ENCODE measurements at places on chromosomes 11 and 22. TPM values are rescaled to one million over a fixed set of nuclear protein-coding genes. Genes with fewer than 3 reads are reported as not detected.

DNA sequence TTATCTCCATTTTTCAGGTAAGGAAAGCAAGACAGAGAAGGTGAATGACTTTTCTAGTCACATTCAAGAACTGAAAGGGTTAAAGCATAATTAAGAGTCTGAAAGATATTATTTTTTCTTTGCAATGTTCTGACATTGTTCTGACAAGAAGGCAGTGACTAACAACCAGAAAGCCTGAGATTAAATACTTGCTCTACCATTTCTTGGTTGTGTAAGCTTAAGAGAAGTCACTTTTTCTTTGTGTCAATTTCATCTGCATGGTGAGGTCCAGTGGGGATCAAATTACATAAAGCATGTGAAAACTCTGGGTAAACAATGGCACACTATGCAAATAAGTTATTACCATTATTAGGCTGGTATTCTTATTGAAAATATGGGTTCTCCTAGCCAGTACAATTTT lies 73.7 kb downstream of the PHF21A start:
- DNase-seq: peak; percentile 10

DNA sequence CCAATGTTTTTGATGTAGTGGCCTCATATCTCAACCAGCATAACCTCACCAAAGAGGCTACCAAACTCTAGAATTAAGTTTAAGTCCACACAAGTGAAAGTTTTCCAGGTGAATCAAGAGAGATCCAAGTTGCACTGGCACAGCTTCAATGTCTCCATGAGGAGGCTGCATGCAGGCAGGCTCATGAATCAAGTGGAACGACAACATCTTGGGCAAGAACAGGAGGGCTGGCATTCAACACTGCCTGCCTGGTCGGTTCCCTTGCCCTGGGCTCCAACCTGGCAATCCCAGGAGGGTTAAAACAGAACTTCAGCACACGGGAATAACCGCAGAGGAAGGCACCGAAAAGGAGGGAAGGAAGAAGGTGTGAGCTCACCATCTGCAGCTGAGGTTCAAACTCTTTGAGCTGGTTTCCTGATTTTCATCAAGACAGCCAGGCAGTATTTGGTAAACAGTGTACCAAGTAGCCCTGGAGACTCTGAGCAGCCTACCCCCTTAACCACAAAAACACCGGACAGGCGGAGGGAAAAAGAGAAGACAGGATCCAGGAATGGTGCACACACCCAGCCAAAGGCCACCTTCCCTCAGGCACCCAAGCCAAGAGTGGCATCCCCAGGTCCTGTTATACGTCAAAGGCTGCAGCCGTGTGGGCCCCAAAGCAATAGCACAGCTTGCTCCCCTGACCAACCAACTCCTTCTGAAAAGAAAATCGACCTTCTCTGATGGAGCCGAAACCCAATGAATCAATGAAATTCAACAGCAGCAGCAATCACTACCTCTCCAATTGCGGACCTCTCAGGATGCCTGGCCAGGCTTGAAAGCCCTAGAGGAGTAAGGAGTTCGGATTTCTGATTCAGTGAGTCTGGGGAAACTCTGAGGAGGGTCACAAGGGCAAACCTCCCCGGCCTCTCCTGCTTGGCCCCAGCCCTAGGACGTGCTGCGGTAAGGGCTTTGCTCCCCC lies 1.3 kb downstream of the PACSIN2 start:
- DNase-seq: peak; percentile 89

The FBXO3 gene
- 46.1 TPM for total RNA-seq

The LDLRAD3 gene
- 12.1 TPM for total RNA-seq

GRCh38 chr11:7635137-7635536 lies 38.2 kb downstream of the CYB5R2 start:
- no peak for DNase-seq

- no peak for DNase-seq
Observed at GRCh38 chr11:63767267-63767564, 1.4 kb downstream of the ZFTA start.

The UBQLN3 gene
- total RNA-seq: not detected

GRCh38 chr11:23404225-23405160 lies 544.2 kb upstream of the CCDC179 start:
- no peak for DNase-seq

DNA sequence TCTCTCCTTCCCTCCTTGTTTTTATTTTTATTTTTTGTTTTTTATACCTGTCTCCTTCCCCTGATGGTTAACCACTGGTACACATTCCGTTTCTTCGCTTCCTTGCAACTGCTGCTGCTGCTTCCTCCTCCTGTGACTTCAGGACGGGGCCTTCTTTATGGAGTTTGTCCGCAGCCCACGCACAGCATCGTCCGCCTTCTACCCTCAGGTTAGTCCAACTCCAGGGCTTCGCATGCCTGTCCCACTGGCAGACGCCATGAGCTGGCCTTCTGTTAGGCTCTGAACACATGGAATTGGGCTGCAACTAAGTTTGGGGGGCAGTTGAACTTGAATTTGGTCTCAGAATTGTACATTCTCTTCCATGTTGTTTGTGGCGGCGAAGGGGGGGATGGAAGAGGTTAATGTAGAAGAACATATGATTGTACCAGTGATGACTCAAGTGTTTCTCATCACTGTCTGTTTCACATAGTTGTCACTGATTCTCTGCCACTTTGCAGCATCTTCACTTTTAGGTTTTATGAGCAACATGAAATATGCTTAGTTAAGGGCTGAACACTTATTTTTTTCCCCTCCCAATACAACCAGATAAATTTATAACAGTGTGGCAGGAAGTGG lies 83.0 kb upstream of the YWHAH start:
- no peak for DNase-seq

- DNase-seq: peak; percentile 85
Observed at GRCh38 chr22:32050678-32051515, 7.8 kb downstream of the SLC5A1 start.

DNA sequence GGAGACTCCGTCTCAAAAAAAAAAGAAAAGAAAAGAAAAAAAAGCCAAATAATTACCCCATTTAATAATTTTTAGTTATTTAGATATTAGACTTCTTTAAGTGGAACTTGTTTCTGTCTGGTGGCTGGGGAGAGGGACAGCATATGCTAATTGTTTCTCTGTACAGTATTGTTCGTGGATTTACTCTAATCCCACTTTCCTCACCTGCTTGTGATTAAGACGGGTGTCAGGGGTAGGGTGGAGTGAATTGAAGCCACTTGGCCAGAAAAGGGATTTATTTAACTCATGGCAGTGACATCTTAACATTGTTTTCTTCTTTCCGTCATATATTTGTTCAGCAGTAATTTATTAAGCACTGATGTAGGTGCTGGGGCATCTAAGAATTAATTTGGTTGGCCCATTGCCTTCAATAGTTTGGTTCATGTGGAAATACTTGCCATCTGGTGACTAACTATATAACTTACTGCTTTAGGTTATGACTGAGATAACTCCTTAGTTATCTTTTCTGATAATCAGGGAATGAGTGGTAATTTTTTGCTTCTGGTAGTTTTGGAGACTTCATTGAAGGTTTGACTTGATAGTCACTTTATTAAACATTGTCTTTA lies 4.6 kb downstream of the TNRC6B start:
- no peak for DNase-seq

The MAJIN gene
- not detected for total RNA-seq

DNA sequence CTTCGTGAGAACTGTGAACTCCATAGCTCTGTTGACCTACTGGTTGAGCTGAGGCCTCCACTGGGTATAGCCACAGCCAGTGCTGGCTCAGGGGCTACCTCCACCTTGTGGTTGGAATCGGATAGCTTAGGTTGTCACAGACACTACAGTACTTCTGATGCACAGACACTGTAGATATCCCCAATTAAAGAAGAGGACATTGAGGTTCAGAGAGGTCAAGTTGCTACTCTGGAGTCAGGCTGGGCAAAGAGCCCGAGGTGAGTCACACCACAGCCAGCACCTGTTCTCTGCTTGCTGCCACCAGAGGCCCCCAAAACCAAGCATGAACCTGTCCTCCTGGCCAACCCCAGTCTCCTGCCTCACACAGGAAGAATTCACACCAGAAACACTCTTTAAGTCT lies 5.4 kb downstream of the UFD1 start:
- DNase-seq: peak; percentile 44

DNA sequence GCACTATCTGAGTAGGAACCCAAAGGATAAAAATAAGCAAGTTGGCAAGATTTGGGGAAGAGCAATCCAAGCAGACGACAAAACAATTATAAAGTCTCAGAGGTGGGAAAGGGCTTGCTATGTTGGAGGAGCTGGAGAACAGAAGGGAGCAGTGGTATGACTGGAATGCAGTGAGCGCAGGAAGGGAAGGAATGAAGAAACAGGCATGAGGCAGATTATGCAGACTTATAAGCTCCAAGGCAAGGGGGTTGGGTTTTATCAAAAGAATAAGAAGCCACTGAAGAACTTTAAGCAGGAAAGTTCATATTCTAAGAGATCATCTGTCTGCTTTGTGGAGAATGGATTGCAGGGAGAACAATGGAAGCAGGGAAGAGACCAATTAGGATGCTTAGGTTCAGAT lies 31.7 kb downstream of the PGM2L1 start:
- DNase-seq: peak; percentile 77

DNA sequence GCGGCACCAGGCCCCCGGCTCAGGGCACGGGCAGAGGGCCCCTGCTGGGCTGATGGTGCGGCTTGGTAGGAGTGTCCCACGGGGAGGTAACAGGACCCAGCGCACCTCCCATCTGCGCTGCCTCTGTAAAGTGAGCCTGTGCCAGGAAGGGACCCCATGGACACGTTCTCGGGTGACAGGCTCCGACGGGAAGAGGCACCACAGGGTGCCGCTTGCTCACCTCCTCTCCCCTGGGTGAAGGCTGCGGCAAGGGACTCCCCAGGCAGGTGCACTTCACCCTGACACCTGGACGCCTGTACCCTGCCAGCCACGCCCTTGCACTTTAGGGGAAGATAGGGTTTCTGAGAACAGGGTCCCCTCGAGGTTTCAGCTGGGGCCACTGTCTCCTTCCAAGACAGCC lies 48.1 kb downstream of the SHANK2 start:
- no peak for DNase-seq

- no peak for DNase-seq
Observed at GRCh38 chr11:76699451-76700091, 29.0 kb upstream of the LRRC32 start.

The MYO18B gene
- total RNA-seq: not detected

DNA sequence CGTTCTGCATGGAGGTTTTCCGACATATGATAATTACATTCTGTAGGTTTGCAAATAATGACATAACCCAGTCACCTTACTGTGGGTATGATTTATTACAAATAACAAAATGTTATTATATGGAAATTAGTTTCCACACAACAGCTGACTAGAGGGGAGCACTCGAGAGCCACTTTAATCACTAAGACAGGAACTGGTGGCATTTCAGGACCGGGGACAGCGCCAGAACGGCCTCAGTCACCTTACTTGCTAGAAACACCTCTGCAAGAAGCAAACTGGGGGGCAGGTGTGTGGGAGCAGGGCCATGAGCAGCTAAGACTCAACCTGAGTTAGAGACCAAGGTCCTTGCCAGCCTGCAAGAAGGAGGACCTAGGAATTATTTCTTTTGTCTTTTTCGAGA lies 199.9 kb downstream of the DSCAML1 start:
- DNase-seq: peak; percentile 32

DNA sequence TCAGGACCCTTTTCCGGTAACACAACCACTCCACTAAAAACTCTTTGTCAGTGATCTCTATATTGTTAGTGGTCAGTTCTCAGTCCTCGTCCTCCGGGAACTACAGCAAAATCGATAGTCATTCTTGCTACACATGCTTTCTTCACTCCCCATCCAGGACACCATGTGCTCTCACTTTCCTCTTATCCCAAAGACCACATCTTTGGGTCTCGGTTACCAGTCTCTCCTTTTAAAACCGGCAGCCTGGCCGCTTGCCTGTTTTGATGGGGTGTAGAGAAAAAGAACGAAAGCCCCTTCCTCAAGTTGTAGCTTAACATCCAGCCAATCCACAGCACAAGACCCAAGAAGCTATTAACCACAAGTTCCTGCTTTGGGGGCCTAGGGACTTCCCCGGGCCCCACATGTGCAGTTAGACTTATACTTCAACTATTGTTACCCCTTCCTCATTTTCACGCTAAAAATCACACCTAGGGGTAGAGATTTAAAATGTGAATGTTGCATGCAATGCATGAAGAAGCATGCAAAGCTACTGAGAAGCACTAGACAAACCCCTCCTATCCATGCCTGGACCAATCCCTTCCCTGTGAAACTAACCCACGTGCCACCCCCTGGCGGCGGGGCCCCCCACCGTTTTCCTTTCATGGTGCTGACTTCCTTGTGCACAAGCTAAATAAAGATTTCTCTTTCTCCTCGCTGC lies 1.5 kb upstream of the TOLLIP start:
- no peak for DNase-seq

- peak; percentile 85 for DNase-seq
Observed at GRCh38 chr22:44523981-44524759, 26.1 kb upstream of the RTL6 start.

The PNPLA3 gene
- total RNA-seq: 11.8 TPM

The TRPM5 gene
- not detected for total RNA-seq

DNA sequence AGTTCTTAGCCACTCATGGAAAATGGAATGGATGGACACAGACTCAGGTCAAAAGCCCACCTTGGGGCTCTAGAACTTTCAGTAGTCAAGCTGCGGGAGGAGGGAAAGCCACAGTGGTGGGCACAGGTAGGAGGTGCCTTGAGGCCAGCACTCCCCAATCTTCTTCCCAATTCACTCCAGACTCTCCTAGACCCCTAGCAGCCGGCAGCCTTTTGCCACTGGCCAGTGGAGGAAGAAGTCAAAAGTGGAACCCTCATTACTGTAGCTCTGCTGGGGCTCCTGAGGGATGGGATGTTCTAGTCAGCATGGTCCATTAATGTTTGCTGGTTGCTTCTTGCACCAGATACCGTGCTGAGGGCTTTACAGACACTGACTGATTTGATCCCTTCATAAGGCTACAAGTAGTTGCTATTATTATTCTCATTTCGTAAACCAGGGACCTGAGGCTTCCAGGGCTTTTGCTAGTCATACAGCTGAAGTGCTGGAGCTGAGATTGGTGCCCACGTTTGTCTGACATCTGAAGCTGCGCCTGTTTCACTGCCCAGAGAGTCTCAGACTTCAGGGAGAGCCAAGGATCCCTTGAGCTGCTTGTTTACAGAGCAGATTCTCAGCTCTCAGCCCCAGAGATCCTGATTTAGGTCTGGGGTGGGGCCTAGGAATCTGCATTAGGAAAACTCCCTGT lies 1.1 kb downstream of the UCP3 start:
- no peak for DNase-seq

DNA sequence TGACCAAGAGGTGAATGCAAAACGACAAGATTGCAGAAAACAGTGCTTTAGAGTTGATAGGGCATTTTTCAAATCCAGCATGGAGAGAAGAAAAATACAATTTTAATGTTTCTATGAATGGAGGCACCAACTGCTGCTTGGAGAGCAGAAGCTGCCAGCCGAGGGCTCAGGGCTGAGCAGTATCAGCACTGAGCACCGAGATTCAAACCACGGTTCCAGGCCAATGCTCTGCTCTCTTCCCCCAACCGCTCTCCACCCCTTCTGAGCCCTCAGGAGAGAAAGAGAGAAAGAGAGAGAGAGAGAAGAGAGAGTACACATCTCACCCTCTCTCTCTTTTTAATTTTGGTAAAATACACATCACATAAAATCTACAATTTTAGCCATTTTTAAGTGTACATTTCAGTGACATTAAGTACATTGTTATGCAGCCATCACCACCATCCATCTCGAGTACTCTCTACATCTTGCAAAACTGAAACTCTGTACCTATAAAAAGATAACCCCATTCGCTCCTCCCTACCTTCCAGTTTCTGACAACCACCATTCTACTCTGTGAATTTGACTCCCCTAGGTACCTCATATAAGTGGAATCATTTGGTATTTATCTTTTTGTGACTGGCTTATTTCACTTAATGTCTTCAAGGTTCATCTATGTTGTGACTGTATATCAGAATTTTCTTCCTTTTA lies 333.3 kb downstream of the MIAT start:
- no peak for DNase-seq

Measured in M059J (cell line).